ENCODE measurements at places on chromosomes 13 and 19.

DNA sequence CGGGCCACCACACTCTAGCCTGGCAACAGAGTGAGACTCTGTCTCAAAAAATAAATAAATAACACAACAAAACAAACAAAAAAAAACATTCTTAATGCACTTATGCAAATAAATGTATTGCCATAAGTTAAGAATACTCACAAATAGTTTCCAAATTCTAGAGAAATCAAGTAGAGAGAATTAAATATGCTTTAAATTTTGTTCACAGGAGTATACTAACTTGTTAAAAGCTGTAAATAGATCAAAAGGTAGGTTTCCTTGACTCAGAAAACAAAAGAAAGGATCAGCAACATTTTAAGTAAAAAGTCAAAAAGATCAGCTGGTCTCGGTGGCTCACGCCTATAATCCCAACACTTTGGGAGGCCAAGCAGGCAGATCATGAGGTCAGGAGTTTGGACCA lies 50.5 kb upstream of the ZNF429 start:
- DNase-seq, result no peak

DNA sequence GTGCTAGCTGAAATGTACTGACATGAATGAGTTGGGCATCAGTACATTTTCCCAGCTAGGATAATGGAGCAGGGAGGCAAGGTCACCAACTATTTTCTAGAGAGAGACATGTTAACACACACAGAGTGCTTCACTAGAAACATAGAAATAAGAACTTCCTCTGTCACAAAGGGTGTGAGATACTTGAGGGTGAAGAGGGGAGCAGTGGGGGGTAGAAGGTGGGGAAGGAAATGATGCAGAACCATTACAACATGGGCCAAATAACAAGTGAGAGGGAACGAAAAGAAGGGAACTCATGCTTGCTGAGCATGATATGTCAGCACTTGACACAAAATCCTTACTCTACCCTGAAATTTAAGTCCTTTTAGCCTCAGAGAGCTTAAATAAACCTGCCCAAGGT lies 87.8 kb upstream of the RFC3 start:
- DNase-seq, result no peak

- no peak for DNase-seq
Observed at GRCh38 chr19:4052993-4053422, 13.7 kb downstream of the ZBTB7A start.

DNA sequence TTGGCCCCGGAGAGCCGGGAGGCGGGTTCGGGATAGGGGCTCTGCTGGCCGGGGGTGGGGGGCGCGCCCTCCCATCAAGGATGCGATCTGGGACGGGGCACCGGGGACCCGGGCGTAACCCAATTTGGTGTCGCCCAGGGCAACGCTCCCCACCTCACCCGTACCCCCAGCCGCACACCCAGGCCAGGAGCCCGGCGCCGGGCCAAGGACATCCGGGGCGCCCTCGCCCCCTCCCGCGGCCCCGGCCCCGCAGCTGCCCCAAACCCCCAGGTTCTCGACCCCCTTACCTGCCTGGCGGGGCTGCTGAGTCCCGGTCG lies 525 bp downstream of the SHANK1 start:
- no peak for DNase-seq

DNA sequence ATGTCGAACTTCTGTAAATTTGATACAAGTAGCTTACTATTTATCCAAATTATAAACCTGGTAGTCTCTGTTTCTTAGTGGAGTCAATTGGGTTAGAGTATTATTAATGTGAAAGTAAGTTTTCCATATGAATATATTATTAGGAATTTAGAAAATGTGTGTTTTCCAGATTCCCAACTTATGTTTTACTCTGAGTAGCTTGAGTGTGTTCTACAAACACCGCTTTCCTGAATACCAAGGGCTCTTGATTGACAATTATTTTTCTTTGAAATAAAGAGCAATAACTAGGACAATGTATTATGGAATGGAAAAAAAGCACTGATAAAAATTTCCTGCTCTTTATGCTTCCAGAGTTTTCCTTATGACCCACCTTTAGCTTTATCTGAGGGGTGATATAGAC lies 233.6 kb downstream of the POSTN start:
- no peak for DNase-seq

GRCh38 chr13:21717817-21718216 lies 46.9 kb downstream of the FGF9 start:
- DNase-seq, result no peak

DNA sequence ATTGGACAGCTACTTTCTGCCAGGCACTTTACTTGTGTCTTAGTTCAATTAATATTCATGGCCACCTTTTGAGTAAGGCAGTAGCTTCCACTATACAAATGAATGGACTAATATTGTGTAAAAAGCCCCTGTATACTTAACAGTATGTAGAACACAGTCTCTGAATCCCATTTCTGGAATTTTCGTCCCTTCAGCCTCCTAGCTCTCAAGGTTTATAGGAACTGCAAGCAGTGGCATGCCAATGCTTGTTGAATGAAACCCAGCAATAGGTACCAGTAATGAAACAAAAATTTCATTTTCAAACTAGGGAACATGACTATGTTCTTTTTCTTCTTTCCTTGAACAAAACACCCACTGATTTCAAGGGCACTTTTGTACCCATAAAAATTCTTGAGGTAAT lies 361.6 kb downstream of the TDRD3 start:
- DNase-seq, result no peak

- no peak for DNase-seq
Observed at GRCh38 chr13:44710576-44710975, 134.4 kb upstream of the TSC22D1 start.

DNA sequence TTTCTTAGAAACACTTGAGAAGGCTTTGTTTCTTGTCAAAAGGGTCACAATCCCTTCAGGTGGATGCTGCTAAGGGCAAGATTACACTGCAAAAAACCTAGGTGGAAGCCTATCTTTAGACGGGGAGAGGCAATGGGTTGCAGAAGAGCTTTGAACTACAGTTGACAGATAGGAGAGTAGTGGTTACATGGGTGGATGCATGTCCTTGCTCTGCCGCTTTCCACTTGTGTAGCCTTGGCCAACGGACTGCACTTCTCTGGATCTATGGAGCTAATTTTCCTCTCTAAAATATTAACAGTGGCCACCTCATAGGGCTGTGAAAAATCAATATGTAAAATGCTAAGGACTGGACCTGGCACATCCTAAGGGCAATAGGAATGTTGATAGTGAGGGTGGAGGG lies 980 bp downstream of the BCKDHA start:
- DNase-seq, result no peak
